ENCODE measurements at places on chromosomes 12 and 14. TPM values are rescaled to one million over a fixed set of nuclear protein-coding genes. Genes with fewer than 3 reads are reported as not detected.

The MYH6 gene
- not detected for polyA plus RNA-seq

The ADAMTS20 gene
- polyA plus RNA-seq, result not detected

The RND1 gene
- 3.0 TPM for polyA plus RNA-seq

The IPO8 gene
- 9.0 TPM for polyA plus RNA-seq

The RNASE1 gene
- polyA plus RNA-seq, result 37.8 TPM

The FAM181A gene
- not detected for polyA plus RNA-seq

The CLEC4C gene
- polyA plus RNA-seq, result not detected

The HHIPL1 gene
- 1.2 TPM for polyA plus RNA-seq

The OLR1 gene
- polyA plus RNA-seq, result 0.28 TPM

The FZD10 gene
- polyA plus RNA-seq, result 1.2 TPM

The NGB gene
- polyA plus RNA-seq, result 0.59 TPM

The GLIPR1L2 gene
- polyA plus RNA-seq, result 10.5 TPM

The MYF5 gene
- not detected for polyA plus RNA-seq

The CCDC60 gene
- polyA plus RNA-seq, result not detected

The CAPZA3 gene
- polyA plus RNA-seq, result not detected

The PRH1 gene
- polyA plus RNA-seq, result 47.9 TPM

The PUS7L gene
- 24.6 TPM for polyA plus RNA-seq

The KLRC2 gene
- 5.5 TPM for polyA plus RNA-seq

The OTOGL gene
- 0.07 TPM for polyA plus RNA-seq

The PPP4R4 gene
- 101 TPM for polyA plus RNA-seq

Data from Purkinje cell (primary cell).